ENCODE measurements at places on chromosomes 5 and 9.
A peak's percentile ranks its signal among the peaks of the same experiment; 100 is the strongest.

- no peak for DNase-seq
These were observed 21.7 kb upstream of the LCP2 start for GRCh38 chr5:170319301-170319700.

DNA sequence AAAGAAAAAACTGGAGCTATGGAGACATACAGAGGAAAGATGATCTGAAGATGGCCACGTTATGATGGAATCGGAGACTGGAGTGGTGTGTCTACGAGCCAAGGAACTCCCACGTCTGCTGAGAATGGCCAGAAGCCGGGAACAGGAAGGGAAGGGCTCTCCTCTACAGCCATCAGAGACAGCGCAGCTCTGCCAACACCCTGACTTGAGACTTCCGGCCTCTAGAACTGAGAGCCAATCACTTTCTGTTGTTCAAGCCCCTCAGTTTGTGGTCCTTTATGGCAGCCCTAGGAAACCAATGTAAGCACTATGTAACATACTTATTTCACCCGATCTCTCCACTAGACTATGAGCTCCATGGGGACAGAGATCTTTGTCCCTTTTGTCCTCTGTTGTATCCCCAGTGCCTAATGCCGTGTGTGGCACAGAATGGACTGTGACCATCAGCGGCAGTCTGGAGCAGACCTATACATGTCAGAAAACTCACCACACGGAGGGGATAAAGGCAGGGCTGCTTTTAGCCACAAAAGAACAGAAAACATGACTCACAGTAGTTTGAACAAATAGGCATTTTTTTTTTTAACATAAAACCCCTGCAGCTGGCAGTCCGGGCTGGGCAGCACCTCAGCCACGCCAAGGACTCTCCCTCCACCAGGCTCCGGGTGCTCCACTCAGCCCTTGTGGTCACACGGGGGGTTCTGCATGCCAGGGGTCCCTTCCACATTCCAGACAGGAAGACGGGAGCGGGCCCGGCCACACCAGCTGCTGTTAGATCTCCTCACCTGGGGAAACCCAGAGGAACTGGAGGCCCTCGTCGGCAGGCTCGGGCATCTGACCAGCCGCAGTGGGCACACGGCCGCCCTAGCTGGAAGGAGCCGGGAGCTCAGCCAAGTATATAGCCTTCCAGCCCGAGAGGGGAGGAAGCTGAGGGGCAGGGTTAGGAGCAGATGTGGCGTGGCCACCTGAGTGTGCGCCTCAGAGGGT lies 16.1 kb upstream of the MXD3 start:
- DNase-seq, result no peak

GRCh38 chr9:34651876-34652601 lies at the start of gene IL11RA:
IL11RA (plus strand) TSS chr9:34652185; CDS start chr9:34655218, 3,033 bp downstream.
- peak; percentile 39 for DNase-seq

DNA sequence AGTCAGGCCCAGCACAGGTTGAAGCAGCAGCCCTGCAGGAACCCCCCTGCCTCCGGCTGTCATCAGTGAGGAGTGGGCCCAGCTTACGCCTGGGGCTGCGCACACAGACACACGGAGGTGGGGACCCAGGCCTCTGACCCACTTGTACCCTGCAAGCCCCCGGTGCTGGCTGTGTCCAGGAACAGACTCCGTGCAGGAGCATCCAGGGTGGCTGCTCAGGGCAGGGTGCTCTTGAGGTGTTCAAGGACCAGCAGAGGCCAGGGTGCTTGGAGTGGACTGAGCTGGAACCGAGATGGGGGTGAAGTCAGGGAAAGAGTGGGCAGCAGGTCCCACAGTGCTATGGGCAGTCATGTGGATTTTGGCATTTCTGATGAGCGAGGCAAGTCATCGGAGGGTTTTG lies 199.5 kb downstream of the CACNA1B start:
- no peak for DNase-seq

- DNase-seq, result no peak
These were observed 49.4 kb upstream of the COL5A1 start for GRCh38 chr9:134592018-134592818.

All from activated CD4-positive, alpha-beta T cell treated with anti-CD3 and anti-CD28 coated beads for 24 hours (primary cell).